ENCODE measurements at places on chromosomes 5 and 9.
A peak's percentile ranks its signal among the peaks of the same experiment; 100 is the strongest.

GRCh38 chr9:16031971-16032370 is 479.1 kb downstream of the CCDC171 start:
- DNase-seq = no peak

DNA sequence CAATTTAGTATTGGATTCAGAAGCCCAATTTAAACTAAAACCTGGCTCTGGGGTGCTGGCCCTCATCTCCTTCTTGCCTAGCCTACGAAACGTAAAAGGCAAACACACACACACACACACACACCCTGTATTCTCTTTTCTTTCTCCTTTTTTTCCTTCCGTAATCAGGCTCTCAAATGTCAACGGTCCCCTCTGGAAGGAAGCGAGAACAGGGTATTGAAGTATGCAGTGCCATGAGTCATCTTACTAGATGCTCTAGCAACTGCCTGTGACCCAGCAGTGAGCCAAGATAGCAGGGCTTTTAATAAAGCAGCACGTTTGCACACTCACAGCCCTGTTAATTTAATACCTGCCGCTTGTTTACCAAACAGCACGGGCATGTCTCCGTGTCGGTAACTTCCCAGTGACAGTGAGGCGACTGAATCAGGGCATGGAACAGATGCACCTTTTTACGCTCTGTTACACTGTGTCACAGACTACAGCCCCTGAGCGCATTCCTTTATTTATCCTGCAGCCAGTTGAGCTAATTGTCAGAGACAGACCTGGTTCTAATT is 243.8 kb downstream of the BNC2 start:
- no peak for DNase-seq

- DNase-seq = no peak
Observed at GRCh38 chr9:109064963-109065702, 51.8 kb upstream of the CTNNAL1 start.

DNA sequence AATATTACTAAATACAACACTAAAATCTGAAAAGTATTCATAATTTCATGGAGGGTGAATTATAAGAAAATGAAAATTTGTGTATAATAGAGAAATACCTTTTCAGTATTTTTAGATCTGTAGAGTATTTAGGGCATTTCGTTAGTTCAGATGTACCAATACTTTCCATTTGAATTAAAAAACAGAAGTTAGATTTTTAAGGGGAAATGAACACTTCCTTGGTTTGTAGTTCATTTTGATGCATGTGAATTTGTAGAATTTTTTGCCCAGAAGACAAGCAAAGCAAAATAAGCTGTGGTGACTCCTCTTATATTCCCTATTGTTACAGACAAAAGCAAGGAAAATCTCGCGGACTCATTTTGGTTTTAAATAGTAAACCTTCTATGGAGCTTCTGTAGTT is 209.0 kb upstream of the RPS23 start:
- DNase-seq = peak; percentile 13

DNA sequence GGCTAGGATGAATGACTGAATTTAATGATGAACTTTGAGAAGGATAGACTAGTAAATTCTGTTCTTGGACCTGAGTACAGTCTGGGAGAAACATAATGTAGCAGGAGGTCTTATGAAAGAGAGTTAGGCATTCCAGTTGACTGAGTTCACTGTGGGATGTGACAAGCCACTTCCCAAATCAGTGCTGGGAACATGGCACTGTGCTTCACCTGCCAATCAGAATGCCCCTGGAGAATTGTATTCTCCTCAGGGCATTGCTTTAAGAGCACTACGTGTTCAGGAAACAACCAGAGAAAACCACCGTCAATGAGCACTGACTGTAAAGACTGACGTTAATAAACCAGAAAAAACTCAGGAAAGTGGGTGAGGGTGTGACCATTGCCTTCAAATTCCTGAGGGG is 1.2 kb downstream of the CCDC107 start:
- no peak for DNase-seq

DNA sequence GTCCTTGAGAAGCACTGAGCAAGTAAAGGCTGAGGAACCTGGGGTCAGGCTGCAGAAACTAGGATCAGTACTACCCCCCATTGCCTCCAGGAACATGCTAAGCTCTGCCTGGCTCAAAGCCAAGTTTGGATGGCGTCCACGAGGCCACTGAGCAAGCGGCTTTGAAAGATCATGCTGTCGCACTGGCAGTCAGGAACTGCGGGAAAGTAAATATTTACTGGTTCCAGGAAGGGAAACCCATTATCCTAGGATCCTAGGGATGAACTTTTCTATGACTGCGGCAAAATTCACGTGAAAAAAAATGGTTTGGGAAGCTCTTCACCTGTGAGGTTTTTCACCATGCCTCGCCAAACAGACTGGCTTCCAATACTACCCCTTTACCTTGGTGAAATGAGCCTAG is 75.3 kb upstream of the PJA2 start:
- no peak for DNase-seq

GRCh38 chr5:17766031-17766430 is 131.8 kb downstream of the TAF11L14 start:
- peak; percentile 18 for DNase-seq

- DNase-seq = no peak
Observed at GRCh38 chr5:149283626-149284480, 12.2 kb downstream of the AFAP1L1 start.

- DNase-seq = peak; percentile 93
Observed at GRCh38 chr9:34664281-34665066, 2.0 kb upstream of the CCL27 start.

- no peak for DNase-seq
Observed at GRCh38 chr9:89595646-89596045, 9.2 kb upstream of the GADD45G start.

GRCh38 chr9:96061293-96061987 is 185.9 kb downstream of the ERCC6L2 start:
- DNase-seq = peak; percentile 66

DNA sequence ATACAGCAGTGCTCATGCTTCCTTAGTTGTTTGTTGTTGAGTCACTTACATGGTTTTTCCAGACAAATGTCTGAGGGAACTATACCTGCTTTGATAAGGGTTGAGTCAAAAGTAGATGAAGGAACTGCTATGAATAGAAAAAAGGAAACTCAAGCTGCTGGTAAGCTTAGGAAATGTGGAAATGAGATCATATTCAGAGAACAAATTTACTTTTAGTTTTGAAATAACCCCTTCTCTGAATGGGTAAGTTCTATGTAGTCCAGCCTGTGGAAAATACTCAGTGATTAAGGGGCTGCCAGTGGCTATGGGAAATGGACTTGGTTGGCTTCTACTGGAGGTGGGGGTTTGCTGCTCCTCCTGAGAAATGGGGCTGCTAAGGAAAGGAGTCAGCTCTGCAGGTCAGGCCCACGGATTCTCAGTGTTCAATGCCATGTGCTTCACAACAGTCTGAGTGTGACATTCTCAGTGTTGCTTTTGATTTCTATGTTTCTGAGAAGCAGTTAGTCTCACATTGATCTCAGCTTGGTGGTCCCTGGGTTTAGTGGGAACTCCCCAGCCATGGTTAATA is 47.7 kb upstream of the GLRX start:
- peak; percentile 94 for DNase-seq

DNA sequence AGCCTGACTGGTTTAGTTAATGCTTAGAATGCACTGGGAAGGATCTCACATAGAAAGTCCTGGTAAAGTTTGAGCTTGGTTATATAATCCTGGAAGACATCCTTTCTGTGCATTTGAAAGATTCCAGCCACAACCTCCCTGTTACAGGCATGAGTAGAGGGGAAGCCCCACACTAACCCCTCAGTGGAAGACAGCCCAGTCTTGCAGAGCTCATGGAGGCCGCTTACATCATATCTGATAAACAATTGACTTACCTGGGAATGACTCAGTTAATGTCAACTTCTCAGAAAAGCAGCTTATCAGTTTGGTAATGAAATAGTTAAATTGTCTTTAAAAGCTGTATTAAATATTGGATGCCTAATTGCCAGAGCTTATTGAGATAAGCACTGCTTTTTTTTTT is 28.1 kb upstream of the PDE8B start:
- DNase-seq = no peak

- no peak for DNase-seq
Observed at GRCh38 chr5:134053314-134053839, 48.6 kb upstream of the VDAC1 start.

DNA sequence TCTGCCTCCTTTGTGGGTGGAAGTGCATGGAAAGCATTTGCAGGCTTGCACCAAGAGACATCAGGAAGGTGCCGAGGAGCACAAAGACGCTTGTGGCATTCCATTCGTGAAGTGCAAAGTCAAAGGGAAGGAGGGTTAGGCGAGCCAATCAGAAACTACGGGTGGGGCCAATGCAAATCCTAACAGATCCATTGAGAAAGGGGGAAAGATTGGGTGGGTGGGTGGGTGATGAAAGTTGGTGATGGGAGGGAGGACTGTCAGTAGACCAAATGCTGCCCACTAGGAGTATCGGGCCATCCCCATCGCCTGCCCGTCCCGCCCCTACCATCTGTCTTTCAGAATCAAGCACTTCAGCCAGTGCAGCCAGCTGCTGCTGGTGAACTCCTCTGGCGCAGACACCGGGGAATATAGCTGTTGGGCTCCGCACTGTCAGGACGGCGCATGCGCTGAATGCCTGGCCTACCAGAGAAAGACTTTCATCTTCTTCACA is 17.1 kb upstream of the ANXA6 start:
- no peak for DNase-seq

- peak; percentile 44 for DNase-seq
Observed at GRCh38 chr5:93790401-93790800, 49.0 kb upstream of the POU5F2 start.

GRCh38 chr5:102523541-102524175 is 24.9 kb upstream of the SLCO6A1 start:
- peak; percentile 66 for DNase-seq

DNA sequence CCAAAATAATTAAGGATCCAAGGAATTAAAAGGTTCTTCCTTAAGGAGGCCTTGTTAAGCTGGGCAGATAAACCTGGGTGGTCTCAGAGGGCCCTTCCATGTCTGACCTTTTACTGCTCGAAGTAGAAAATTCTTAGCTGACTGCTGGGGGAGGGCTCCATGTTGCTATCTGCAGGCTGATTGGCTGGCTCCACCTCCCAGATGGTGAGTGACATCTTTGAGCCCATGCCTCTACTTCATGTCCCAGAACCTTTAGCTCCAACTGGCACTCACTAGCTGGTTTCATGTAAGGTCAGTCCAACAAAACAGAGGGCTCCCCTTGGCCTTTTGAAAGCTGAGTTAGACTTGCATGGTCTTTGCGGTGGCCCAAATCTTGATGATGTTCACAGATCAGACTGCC is 188.2 kb downstream of the PAX5 start:
- no peak for DNase-seq

- no peak for DNase-seq
Observed at GRCh38 chr9:114006155-114006550, 71.9 kb downstream of the AMBP start.

DNA sequence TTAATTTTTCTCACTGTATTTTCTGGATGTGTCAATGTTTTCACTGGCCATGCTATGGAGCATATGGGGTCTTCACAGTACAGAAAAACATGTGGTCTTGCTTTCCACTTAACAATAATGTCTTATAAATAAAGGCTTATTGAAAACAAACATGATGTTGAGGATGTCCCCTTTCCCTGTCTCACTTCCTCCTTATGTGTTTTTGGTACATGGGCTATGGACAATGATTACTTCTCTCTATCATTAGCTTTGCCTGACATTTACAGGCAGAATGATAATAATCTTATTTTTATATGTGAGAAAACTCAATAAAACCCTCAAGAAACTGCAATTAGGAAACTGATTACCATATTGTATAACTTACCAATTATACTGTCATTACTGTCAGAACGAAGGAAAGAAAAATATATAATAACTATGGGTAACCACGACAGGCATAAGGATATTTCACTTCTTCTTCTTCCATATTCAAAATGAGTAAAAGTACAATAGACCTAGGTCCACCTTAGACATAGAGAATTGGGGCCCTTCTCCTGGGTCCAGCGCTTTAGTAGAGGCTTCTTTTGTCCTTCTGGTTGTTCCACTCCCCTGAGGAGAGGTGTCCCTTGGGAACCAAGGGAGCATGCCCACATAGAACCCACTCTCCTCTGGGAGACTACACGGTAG is 375.0 kb downstream of the MAN2A1 start:
- DNase-seq = no peak

- DNase-seq = no peak
Observed at GRCh38 chr9:30010691-30011090, 2373.8 kb upstream of the ACO1 start.

DNA sequence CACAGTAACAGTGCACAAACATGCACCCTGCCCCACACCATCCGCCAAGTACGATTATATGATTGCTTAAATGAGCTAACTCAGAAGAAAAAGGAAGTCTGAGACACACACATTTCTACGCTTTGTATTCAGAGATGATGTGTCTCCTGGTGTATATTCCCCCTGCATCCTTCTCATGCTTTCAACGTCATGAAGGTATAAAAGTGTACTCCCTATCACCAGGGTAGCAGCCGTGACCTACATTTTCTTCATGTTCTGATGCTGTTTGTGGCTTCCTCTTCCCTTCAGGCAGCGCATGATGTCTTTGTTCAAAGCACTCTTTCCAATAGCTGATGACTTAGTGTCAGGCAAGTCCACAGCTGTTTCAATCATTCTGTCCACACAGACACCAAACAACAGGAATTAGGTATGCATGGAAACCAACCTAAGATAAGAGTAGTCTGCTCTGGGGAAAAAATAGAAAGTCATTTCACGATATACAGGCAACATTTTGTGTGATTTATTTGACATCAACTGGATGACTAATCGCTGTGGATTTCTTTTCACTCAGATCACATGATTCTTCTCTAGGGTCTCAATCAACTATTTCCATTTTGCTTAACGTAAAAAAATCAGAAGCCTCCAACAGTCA is 269.4 kb upstream of the PTGER4 start:
- peak; percentile 82 for DNase-seq

GRCh38 chr9:13810510-13810909 is 503.4 kb downstream of the NFIB start:
- no peak for DNase-seq

- no peak for DNase-seq
Observed at GRCh38 chr5:52605317-52606313, 182.1 kb upstream of the ITGA1 start.

- no peak for DNase-seq
Observed at GRCh38 chr9:23563517-23563916, 262.5 kb downstream of the ELAVL2 start.

DNA sequence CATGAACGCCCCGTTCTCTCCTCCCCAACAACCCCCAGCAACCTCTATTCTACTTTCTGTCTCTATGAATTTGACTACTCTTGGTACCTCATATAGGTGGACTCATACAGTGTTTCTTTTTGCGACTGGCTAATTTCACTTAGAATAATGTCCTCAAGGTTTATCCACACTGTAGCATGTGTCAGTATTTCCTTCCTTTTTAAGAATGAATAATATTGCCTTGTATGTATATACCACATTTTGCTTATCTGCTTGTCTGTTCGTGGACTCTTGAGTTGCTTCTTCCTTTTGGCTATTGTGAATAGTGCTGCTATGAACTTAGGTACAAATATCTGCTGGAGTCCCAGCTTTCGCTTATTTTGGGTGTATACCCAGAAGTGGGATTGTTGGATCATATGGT is 42.7 kb downstream of the IQGAP2 start:
- no peak for DNase-seq

GRCh38 chr5:41735213-41735612 is 135.0 kb downstream of the OXCT1 start:
- DNase-seq = no peak

GRCh38 chr9:116450378-116451139 is 236.5 kb upstream of the TRIM32 start:
- DNase-seq = peak; percentile 84

GRCh38 chr5:122201365-122201764 is 72.0 kb downstream of the ZNF474 start:
- no peak for DNase-seq

- peak; percentile 78 for DNase-seq
Observed at GRCh38 chr9:120478208-120478607, 101.8 kb downstream of the CDK5RAP2 start.

- no peak for DNase-seq
Observed at GRCh38 chr9:135501261-135502167, 1.0 kb downstream of the MRPS2 start.
